Activated T-helper 2 cell treated with anti-CD3 and anti-CD28 coated beads, Interferon-gamma antibody, Interleukin-2, Interleukin-4, amounts not matched to agents 10 μg/mL and 5 μg/mL and 100 μg/mL, durations not matched to agents 14 hours and 24 hours and 36 hours (primary cell): ENCODE measurements at places on chromosomes 12 and 14. TPM values are rescaled to one million over a fixed set of nuclear protein-coding genes. Genes with fewer than 3 reads are reported as not detected.

The ITGA7 gene
- 0.94 and 1.9 TPM in 2 replicates for total RNA-seq

The FERMT2 gene
- 0.99 and 1.7 TPM in 2 replicates for total RNA-seq

DNA sequence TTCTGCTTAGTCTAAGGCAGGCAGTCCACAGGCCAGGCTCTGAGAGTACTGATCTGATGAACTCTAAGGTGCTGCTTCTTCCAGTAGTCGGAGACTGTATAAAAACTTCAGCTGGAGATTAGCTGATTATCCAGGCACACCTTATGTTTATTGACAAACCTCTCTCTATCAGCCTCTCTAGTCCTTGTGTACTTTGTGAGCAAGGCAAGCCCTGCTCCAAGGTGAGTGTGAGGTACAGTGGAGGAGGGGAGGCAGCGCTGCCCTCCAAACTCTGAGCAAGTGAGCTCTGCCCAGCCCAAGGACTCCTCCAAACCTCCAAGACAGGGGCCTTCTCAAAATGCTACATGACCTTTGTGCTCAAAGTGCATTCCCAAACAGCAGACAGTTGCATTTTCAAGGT lies 95.9 kb upstream of the CDKN3 start:
- H3K27me3 ChIP-seq: peaks cover 16% of the 10 kb centered on the region
- no peaks in the 10 kb centered on the region for H3K4me1 ChIP-seq
- DNase-seq: no peak
- H3K4me3 ChIP-seq: no peak overlapping the region
- no peak overlapping the region for H3K27ac ChIP-seq

DNA sequence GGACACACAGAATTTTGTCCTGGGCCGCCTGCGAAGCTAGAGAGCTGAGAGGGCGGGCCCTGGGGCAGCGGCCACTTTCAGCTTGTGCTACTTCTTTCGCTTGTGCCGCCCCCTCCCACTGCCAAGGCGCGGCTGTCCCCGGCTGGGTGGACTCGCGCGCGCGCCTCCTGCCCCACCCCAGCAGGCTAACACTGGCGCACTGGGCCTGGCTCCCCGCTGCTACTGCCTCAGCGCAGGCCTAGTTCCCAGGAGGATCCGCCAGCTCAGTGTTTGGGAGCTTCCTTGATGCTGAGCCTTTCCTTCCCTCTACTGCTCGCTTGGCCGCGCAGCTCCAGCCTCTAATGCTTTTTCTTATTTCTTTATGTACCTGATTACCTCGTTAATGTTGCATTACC lies 27.4 kb upstream of the METAP2 start:
- DNase-seq: no peak
- H3K4me3 ChIP-seq: no peak overlapping the region
- H3K4me1 ChIP-seq: no peaks in the 10 kb centered on the region
- H3K27me3 ChIP-seq: peaks cover 24% of the 10 kb centered on the region

DNA sequence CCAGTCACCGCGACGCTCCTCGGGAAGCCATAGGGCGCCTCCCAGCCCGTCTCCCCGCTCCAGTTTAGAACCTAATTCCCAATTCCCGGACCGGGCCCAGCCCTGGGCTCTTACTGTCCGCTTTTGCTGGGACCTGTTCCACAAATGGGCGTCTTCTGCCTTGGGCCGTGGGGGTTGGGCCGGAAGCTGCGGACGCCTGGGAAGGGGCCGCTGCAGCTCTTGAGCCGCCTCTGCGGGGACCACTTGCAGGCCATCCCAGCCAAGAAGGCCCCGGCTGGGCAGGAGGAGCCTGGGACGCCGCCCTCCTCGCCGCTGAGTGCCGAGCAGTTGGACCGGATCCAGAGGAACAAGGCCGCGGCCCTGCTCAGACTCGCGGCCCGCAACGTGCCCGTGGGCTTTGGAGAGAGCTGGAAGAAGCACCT lies 797 bp downstream of the UNG start:
- H3K36me3 ChIP-seq: peaks cover 41% of the 10 kb centered on the region
- no peaks in the 10 kb centered on the region for H3K27me3 ChIP-seq
- peak overlapping the region; percentile 65 for H3K27ac ChIP-seq
- DNase-seq: no peak
- peaks cover 29% of the 10 kb centered on the region for H3K4me1 ChIP-seq

- no peak overlapping the region for H3K27ac ChIP-seq
- DNase-seq: no peak
- no peaks in the 10 kb centered on the region for H3K4me1 ChIP-seq
Measured at GRCh38 chr14:79467835-79468234, 743.5 kb downstream of the DIO2 start.

DNA sequence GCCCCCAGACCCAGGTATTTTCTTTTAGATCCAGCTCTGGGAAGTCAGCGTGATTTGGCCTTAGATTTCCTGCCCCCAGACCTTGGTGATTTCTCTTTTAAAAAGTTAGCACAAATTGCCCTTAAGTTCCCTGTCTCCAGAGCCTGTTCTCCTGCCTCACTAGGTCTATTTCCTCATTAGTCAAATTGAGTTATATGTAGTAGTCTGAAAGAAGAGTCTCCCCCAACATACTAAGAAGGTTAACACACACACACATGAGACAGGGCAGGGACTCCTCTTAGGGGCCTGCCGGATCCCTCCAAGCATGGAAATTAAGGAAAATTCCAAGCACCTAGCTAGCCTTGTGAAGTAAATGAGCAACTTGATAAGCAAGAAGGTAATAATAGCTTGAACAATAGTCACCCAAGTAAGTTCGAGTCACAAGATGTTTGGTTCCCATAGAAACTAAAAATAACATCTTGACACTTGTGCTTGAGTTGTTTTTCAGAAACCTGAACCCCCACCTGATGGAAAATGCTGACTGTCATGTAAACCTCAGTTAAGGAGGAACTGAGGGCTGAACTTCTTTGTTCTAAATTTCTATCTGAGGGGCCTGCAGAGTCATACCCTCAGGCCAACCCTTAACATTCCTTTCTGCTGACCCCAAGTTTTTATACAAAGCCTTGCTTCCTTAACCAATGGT lies 51.6 kb downstream of the CAND1 start:
- no peak overlapping the region for H3K4me3 ChIP-seq
- H3K27ac ChIP-seq: no peak overlapping the region
- H3K4me1 ChIP-seq: peaks cover 6% of the 10 kb centered on the region
- no peaks in the 10 kb centered on the region for H3K27me3 ChIP-seq

DNA sequence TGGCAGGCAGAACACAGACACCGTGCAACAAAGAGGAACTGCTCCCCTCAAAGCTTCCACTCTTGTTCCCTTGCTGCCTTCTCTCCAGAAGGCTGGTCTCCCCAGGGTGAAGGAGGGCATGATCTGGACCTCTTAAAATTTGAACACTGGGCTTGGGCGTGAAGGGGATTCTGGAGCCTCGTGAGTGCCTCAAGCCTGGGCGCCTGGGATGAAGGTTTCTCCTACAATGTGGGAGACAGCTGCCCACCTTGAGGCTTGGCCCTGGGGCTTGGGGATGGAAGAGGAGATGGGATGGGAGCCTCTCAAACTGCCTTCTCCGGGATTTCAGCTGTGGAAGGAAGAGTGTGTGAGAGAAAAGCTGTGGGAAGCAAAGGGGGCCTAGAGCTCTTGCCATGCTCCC lies 7.8 kb upstream of the RIN3 start:
- no peak for DNase-seq
- no peak overlapping the region for H3K4me3 ChIP-seq
- no peaks in the 10 kb centered on the region for H3K4me1 ChIP-seq
- peaks cover 44% of the 10 kb centered on the region for H3K27me3 ChIP-seq
- H3K36me3 ChIP-seq: no peaks in the 10 kb centered on the region
- no peak overlapping the region for H3K27ac ChIP-seq
